Upper lobe of left lung (tissue), 6 donors: ENCODE measurements at places on chromosomes 13 and 19.

- DNase-seq = peak; percentile 95
Measured at GRCh38 chr19:41351339-41352245, 2.1 kb downstream of the TGFB1 start.

GRCh38 chr19:48152551-48152950, 17.6 kb downstream of the LIG1 start:
- peak; percentile 45 for DNase-seq

GRCh38 chr13:23697772-23698313, 127.6 kb downstream of the TNFRSF19 start:
- DNase-seq = no peak

GRCh38 chr13:110107568-110108347, 199.2 kb downstream of the COL4A1 start:
- DNase-seq = no peak

GRCh38 chr19:20472854-20473253, 92.7 kb downstream of the ZNF737 start:
- DNase-seq = no peak

GRCh38 chr19:36256853-36257519, 42.1 kb downstream of the ZNF146 start:
- no peak for DNase-seq

GRCh38 chr13:40376296-40376849, 290.1 kb downstream of the FOXO1 start:
- no peak for DNase-seq

GRCh38 chr13:32515246-32515645, 23.3 kb downstream of the N4BP2L2 start:
- DNase-seq = no peak

- DNase-seq = no peak
Measured at GRCh38 chr13:50463719-50464118, 379.8 kb downstream of the DLEU7 start.

DNA sequence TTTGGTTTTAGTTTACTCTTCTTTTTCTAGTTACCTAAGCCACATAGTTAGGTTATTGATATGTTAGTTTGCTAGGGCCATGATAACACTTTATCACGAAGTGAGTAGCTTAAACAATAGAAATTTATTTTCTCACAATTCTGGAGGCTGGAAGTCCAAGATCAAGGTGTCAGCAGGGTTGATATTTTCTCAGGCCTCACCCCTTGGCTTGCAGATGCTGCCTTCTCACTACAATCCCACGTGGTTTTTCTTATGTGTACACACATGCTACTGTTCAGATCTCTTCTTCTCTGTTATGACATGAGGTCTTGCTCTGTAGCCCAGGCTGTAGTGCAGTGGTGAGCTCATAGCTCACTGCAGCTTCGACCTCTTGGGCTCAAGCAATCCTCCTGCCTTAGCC, 7.8 kb upstream of the URI1 start:
- DNase-seq = no peak

- no peak for DNase-seq
Measured at GRCh38 chr19:34082289-34083077, 89.8 kb upstream of the LSM14A start.

DNA sequence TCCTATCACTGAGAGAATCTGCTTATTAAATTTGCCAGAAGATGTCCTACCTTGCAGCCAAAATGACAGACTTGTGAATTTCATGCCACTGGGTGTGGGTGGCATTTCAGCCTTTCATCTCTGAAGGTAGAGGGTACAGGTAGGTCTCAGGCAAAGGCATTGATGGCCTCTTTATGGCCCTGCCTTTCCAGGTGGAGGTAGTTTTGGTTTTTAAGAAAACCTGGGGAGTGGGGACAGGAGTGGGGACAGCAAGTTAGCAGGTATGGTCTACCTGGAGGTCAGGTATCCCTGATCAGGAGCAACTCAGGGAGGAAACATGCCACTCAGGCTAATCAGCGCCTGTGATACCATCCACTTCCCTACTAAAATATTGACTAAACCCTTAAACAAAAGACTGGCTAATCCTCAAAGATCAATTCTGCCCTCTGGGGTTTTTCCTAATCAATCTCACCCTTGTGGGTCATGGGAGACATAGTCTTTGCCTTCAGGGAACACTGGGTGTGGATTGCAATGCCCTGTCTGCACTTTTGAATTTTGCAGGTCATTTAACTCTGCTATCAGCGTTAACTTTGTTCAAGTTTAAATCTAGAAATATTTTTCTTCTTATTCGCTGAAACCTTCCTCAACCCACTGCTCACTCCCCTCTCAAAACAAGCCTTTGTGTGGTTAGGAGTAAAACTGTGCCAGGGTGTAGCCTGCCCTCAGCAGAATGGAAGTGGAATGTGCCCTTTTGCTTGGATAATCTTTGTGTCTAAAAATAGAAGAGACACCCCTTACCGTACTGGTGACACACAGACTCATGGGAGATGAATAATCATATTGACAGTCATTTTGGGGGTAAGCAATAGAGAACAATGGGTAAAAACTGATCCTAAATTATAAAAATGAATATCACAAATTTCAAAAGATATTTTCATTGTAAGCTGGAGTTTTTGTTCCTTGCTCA, 233.7 kb downstream of the COG6 start:
- no peak for DNase-seq

- no peak for DNase-seq
Measured at GRCh38 chr13:91074091-91074490, 273.4 kb upstream of the MIR17HG start.

GRCh38 chr19:18013210-18014111, 5.5 kb downstream of the ARRDC2 start:
- no peak for DNase-seq

DNA sequence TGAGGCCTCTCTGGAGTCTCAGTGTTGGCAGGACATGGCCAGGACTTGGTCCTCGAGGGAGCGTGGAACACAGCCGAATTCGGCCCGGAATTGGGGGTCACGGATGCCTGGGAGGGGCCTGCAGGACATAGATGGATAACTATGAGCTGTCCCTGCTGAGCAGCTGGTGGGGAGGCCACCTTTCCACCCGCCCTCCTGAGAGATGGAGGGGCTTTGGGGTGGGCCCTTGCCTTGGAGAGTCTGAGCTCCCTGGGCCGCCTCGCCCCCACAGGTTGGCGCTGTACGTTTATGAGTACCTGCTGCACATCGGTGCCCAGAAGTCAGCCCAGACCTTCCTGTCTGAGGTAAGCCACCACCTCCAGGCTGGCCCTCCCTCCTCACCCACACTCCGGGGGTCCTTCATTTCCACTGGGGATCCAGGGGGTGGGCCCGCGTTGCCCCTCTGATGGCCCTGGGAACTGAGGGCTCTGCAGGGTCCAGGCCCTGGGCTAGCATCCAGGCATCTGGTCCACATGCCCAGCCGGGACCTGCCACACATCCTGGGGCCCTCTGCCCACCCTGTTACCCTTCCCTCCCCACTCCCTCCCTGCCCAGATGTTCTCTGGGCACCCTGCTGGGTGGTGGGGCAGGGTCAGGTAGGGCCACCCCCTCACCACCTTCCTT, 8.0 kb downstream of the SSBP4 start:
- DNase-seq = peak; percentile 62

DNA sequence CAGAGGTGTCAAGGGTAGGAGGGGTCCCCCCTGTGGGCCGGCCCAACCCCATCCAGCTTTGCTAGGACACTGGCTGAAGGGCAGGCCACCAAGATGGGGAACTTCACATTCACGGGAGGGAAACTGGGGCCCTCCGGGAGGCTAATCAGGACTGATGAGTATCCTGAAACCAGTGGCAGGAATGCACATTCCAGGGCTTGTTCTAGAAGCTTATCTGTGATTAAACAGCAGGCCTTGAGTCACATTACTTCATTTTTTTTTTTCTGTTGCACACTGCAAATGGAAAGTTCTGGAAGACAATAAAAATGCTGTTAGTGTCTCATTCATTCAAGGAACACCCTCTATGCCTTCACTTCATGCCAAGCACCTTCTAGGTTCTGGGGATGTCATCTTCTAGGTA, 15.5 kb upstream of the SIGLEC11 start:
- DNase-seq = no peak

GRCh38 chr19:18093439-18094161, 4.0 kb upstream of the MAST3 start:
- no peak for DNase-seq

GRCh38 chr13:52452470-52452869, 2.0 kb upstream of the VPS36 start:
- DNase-seq = no peak

DNA sequence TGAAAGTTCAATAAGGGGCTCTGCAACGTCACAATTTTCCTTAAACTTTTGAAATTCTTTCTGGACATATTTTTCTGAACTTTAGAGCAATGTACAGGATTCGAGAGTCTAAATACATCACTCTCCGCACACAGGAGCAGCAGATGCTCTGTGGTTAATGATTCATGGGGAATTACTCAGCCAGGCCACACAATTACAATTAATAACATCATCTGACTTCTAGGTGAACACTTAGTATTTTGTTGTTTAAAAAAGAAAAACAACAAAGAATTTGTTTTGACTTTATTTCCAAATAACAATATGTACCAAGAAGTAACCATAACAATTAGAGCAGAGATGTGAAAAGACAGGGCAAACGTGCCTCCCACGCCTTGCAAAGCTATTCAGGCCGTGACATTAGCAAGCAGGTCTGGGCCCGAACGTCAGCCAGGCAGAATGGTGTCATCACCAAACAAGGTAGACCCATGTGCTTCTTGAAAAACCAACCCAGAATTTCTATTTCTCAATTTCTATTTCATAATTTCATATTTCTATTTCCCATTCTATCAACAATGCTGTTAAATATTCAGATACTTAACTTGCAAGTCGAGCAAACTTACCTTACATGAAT, 236.3 kb downstream of the COL4A1 start:
- no peak for DNase-seq

DNA sequence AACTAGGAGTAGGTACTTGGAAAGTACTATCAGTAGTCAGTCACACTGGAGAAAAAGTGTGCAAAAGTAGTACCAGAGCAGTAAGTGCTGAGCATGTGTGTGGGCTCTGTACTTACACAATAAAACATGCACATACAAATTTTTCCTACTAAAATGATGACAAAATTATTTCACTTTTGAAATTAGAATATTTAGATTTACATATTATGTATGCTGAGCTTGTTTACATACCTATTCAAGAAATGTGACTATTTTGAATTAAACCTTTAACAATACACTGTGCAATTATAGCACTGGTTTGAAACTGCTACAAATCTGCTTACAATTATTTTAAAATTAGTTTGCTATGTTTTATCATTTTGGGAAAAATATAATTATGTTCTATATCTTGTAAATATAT, 2781.6 kb upstream of the PCDH20 start:
- DNase-seq = no peak

DNA sequence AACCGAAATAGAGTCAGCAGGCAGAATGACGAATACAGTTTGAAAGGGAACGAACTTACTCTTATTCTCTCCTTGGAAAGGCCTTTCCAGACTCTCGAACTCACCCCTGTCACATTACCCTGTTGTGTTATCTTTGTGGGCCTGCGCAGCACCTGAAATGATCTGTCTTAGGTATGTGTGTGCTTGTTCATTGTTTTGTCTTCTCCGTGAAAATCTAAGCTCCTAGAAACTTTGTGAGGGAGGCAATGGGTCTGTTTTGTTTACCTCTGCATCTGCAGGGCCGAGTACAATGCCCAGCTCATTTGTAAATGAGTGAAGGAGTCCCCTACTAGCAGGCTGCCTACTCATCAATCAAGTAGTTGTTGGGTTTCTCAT, 19.6 kb downstream of the HMGB1 start:
- no peak for DNase-seq

DNA sequence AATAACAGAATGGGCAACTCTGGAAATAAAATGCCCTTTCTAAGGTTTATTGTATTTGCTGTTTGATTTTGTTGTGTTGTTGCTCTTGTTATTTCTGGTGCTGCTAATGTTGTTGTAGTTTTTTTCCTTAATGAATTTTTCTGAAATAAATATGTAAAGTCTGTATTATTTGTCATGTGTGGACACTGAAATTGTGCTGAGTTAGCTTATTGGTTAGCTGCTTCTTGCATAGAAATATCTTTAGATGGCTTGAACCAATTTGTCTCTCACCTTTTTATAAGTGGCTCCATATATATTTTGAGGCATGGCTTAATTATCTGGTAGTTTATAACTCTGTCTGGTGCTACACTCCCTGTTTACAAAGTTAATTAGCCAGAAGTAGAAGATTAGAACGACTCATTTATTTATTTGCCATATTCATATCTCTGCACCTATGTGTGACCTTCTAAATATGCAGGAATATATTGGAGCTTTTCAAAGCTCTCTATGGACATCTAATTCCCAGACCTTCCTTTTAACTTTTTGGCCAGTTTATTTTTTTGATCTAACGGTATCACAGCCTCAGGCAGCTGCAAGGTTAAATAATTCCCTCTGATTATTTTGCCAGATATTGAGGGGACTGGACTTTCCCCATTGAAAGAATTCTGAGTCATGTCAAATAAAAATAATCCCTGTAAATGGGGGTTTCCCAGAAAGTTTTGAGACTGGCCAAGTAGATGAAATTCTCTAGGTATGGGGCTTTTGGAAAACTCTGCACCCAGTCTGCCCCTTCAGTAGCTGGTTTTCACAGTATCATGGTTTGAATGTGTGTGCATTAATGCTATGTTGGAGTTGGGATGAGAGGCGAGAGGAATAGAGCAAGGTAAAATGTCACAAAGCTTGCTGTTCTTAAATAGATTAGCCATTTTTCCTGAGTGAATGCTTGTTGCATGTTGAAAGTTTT, 1331.7 kb upstream of the MIR17HG start:
- no peak for DNase-seq

DNA sequence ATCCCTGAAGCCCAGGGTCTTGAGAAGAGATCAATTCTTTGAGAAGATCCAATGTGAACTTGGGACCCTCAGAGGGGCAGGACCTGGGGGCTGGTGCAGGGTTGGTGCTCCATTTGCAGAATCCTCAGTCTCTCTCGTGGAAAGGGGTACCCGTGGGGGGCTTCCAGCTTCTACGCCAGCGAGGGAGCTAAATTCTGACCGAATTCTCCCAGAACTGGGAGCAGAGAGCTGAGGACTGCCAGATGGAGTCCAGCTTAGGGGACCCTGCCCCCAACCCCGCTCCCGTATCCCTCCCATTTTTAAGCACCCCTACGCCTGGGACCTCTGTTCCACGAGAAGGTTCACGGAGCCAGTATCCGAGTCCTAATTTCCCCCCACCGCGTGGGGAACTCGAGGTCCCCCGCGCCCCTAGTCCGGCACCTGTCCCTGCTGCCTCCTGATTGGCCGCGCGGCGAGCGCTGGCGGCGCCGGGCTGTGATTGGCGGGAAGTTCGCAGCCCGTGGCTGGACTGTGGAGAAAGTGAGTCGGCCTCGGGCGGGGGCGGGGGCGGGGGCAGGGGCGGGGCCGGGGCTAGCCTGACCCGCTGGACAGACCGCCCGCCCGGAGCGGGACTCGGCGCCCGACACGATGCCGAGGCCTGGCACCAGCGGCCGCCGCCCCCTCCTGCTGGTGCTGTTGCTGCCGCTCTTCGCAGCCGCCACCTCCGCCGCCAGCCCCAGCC, 4.4 kb upstream of the LTBP4 start:
- DNase-seq = peak; percentile 59

- no peak for DNase-seq
Measured at GRCh38 chr13:84479656-84480055, 597.4 kb upstream of the SLITRK1 start.

DNA sequence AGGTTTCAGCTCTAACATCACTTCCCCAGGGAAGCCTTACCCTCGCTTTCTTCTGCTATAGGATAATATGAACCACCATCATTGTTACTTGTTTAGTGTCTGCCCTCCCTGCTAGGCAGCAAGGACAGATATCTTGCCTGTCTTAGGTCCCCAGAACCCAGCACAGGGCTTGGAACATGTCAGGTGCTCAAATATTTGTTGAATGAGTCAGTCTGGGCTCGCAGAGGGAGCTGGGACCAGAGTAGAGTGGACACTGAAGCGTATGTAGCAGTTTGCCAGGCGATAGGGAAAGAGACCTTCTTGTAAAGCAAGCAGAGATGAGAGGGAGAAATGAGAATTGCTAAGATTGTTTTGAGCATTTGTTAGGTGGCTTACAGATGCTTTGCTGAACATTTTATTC, 11.7 kb downstream of the BCKDHA start:
- DNase-seq = no peak
